ENCODE measurements at places on chromosomes 13 and 19.

DNA sequence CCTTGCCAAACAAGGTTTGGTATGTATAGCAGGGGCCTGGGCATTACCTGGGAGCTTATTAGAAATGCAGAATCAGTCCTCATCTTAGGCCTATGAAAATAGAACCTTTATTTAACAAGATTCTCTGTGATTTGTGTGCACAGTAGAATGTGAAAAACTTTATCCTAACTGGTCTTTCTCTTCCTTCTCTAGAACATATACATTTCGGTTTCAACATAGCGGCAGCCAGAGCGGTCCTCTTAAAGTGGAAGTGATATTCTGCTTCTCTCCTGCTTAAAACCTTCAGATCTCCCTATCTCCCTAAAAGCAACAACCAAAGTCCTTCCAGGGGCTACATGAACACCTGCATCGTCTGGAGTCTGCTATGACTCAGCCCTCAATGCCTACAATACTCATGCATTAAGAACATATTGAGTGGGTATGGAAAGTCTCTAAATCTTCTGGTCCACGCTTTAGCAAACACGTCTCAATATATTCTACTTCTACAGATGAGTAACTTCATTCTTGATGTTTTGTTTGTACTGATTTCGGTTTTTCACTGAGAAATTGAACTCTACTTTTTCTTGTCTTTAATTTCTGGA, 84.5 kb downstream of the SPRY2 start:
- no peak for DNase-seq

DNA sequence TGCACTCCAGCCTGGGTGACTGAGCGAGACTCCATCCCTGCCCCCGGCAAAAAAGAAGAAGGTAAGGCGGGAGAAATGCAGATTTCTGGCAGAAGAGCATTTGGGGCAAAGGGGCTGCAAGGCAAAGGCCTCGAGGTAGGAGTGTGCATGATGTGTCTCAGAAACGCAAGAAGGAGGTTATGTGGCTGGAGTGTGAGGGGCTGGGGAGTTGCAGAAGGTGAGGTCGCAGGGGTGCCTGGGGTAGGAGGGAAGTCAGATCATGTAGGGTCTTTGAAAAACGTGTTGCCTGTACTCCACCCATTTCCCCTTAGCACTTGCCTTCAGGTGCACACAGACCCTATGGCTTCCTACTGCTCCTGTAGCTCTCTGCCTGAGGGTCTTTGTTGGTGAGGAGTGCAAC, 29.9 kb downstream of the KCTD15 start:
- no peak for DNase-seq

GRCh38 chr19:35030257-35031071, at the start of gene SCN1B:
SCN1B (plus strand) TSS chr19:35030470; CDS start chr19:35030821, 351 bp downstream.
- no peak for DNase-seq

DNA sequence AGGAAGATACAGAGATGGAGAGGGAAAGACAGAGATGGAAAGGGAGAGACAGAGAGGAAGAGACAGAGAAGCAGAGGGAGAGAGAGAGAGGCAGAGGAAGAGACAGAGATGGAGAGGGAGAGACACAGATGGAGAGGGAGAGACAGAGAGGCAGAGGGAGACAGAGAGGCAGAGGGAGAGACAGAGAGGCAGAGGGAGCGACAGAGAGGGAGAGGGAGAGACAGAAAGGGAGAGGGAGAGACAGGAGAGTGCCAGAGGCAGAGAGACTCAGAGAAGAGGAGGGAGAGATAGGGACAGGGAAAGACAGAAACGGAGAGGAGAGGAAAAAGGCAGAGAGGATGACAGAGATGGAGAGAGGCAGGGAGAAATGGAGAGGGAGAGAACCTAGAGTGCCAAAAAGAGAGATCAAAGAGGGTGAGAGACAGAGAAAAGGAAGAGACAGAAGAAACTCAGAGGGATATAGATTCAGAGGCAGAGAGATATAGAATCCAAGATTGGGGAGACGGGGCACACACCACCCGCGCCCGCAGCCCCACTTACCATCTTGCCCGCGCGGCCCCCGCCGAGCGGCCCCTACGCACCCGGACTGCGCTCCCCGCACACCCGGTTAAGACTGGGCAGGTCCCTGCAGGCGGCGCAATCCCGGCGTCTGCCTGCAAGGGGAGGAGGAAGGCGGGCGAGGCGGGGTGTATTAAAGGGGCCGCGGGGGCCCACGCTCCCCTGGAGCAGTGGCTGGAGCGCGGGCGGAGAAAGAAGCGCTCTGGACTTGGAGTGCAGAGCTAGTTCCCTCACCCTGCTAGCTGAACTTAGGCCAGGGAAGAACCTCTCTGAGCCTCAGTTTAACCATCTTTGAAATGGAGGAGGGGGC, 10.7 kb downstream of the TM6SF2 start:
- DNase-seq: no peak

DNA sequence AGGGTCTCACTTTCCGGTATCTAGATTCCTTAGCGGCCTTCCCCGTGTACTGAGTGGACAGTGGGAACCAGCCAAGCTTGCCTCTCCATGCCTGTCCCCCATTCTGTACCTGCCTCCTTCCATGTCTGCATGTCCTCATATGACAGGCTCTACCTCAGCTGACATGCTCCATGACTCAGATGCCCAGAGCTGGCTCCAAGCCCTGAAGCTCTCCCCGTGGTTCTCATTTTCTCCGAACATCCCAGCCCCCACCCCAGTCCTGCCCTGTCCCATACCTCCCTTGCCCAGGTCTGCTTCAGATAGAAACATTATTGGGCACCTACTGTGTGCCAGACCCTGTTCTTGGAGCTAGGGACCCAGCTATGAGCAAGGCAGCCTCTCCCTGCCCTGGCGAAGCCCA, 17.1 kb upstream of the SHFL start:
- DNase-seq: no peak

DNA sequence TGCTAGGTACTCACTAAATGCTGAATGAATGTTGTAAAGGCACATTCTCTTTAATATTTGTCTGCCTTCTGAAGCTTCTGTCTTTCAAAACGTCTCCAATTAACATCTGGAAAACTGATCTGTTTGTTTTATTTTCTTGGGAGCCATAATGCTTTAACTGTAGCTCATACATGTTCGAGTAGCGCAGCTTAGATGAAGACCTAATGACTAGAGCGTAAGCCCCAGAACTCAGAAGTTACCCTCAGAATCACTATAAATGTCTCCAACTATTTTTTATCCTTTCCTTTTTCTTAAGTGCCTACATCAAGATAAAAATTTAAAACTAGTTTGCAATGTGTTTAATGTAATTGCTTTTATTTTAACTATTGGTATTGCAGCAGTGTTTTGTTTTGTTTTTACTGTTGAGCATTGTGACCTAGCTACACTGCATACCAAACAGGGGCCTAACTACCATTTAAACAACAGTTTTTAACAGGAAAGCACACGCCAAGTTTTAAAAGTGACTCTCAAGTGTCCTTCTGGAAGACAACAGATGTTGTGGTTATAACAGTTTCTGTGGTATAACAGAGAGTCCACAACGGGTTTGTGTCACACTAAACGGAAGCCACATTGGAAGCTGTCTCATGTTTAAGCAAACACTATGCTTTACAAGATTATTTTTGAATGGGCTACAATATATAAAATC, 42.0 kb downstream of the MRPL57 start:
- no peak for DNase-seq

- DNase-seq: no peak
Observed at GRCh38 chr13:86922936-86923335, 748.2 kb upstream of the SLITRK5 start.

- no peak for DNase-seq
Observed at GRCh38 chr19:4877753-4878490, 10.5 kb upstream of the PLIN3 start.

- DNase-seq: no peak
Observed at GRCh38 chr13:26709461-26709860, 51.1 kb downstream of the GPR12 start.

DNA sequence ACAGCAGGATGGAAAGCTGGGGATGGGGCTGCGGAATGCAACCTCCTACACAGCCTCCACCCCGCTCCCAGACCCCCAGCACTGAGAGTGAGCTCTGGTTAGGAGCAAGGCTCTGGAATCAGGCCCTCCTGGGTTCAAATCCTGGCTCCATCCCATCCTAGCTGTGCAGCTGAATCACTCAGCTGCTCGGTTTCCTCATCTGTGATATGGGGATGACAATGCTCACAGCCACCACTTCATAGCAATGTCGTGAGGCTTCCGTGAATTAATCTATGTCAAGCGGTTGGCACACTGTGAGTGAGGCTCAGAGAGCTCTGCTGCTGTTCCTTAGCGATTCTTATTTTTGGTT, 538 bp downstream of the ACP7 start:
- DNase-seq: no peak

DNA sequence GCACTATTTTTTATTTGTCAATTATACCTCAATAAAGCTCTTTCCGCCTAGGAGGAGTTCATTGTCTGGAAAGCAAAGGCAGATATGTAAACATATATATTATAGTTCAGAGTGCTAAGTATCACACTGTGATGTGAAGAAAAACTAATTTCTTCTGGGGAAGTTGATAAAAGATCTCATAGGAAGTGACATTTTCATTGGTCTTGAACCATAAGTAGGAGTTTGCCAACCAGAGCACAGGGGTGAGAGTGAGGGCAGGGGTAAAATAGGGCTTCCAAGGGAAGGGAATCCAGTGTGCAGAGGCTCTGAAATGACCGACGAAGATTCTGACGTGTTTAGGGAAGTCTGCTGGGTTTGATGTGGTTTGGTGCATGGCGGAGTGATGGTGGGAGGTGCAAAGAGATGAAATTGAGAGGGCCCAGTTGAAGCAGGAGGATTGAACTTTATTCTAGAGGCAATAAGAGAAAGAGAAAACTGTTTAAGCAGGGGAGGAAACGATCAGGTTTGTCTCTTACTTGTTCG, 780 bp upstream of the GTF2F2 start:
- no peak for DNase-seq

DNA sequence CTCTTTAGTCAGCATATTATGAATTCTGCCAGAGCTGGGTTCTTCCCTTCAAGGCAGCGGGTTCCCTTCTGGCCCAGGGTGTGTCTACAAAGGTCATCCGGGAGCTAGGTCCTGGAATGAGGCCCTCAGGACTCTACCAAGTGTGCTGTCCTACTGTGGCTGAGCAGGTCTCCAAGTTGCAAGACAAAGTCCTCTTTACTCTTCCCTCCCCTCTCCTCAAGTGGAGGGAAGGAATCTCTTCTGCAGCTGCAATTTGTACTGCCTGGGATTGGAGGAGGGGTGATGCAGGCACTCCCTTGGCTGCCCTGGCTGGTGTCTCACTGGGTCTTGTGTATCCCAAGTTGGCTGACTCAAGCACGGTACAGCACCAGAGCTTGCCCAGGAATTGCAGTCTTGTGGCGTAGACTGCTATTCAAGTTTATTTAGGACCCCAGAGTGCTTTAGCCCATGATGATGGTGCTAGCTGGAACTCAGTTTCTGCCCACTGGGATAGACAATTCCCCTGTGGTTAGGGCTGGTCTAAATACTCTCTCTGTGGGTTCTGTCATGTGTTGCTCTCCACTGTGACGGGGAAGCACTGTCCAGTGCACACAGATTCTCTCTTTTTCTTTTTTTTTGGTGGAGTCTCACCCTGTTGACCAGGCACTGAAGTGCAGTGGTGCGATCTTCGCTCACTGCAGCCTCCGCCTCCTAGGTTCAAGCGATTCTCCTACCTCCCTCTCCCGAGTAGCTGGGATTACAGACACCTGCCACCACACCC, 28.5 kb downstream of the RFC3 start:
- no peak for DNase-seq

- DNase-seq: no peak
Observed at GRCh38 chr19:54256250-54257115, 590 bp downstream of the LILRB5 start.

Data from DMS79 (cell line).